ENCODE measurements at places on chromosomes 7 and 10.

- DNase-seq: no peak
These were observed 533.4 kb upstream of the SEMA3D start for GRCh38 chr7:85719981-85720953.

DNA sequence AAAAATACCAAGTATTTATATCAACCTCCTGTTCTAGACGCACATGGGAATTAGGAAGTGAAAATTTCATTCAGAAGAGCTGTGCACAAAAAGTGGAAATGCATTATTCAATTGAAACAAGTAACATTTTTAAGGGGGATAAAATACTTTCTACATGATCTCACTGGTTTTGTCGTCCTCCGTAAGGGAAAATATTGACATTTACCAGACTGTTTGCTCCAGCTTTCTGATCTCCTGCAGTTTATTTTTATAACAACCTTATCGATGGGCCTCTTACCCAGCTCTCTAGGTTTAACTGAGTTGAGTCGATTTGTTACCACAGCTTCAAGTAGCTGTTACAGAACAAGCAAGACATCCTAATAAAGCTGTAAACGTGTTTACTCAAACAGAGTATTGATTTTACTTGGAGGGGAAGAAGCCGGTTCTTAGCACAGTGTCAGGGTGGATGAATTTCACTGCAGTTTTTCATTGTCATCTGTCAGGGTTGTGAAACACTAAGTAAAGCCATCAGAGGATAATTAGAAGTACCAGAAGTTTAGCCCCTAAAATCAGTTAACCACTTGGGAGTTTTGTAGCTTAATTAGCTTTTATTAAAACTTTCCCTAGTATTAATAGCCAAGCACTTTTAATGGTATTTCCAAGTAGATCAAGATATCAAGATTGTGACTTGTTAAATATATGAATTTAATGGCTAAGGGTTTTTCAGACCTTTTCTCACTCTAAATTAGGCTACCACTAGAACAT, 142.6 kb upstream of the KAT6B start:
- DNase-seq: no peak

DNA sequence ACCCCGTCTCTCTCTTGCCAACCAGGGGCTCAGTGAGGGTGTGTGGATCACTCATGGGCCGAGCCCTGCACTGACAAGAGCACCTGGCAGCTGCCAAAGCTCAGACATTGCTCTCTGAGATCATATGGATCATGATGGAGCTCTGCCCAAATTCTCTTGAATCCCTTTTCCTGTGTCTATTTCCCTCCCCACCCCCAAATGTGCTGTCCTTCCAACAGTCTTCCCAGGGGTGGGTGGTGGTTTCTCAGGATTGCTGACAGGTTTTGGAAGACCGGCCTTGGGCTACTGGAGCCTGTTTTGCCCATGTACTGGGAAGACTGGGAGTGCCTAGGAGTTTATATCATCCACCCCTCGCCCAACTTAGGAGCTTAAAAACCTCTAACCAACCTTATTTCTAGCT, 10.5 kb downstream of the ARHGAP22 start:
- no peak for DNase-seq

GRCh38 chr10:14056610-14057332, 274.0 kb downstream of the FRMD4A start:
- no peak for DNase-seq

- DNase-seq: no peak
These were observed 112.3 kb downstream of the CACNA2D1 start for GRCh38 chr7:82331234-82331633.

GRCh38 chr7:158053183-158053915, 534.3 kb downstream of the PTPRN2 start:
- no peak for DNase-seq

DNA sequence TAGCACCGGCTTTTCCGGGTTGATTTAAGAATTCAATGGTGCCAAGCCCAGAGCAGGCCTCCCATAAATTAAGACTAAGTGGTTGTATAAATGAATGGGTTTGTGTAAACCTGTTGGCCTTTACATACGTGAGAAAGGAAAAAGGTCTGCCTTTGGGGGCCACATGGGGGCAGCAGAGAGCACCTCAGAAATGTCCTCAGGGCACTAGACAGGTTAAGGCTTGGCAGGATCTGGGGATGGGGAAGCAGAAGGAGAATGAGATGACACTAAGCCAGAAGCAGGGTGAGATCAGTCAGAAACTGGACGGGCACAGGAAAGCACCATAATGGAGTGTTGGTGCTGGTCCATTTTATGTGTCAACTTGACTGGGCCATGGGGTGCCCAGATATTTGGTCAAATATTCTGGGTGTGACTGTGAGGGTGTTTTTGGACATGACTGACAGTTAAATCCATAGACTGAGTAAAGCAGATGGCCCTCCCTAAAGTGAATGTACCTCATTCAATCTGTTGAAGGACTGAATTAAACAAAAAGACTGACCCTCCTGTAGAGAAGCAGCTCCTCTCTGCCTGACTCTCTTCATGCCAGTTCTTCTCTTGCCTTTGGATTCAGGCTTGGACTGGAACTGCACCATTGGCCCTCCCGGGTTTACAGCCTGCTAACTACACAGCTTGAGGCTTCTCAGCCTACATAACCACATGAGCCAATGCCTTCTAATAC, 58.9 kb downstream of the FRMPD2 start:
- peak; percentile 10 for DNase-seq

DNA sequence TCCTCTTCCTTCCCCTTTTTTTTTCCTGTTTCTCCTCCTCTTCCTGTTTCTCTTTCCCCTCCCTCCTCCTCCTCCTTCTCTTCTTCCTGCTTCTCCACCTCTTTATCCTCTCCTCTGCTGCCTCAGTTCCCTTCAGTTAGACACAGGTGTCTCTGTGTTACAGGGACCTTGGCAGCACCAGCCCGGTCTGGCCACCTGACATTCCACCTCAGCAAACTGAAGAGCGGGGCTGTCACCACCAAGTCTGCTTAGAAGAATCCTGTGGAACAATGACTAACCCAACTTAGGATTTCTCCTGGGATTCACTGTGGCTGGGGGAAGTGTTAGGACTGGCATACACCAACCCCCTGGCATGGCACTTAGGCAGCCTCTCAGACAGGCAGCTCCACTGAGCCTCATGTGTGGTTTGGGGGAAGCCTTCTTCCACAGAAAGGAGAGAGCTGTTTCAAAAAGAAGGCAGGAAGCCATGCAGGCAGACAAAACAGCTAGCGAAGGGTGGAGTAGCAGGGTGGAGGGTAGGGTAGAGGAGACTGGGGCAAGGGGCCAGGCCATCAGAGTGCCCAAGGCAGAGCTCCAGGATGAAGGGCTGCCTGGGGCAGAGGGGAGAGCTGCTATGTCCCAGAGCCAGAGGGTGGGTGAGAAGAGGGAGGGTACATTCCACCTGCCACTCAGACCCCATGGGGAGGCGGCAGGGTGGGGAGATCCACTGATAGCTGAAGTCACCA, 13.2 kb upstream of the GDF10 start:
- DNase-seq: no peak

DNA sequence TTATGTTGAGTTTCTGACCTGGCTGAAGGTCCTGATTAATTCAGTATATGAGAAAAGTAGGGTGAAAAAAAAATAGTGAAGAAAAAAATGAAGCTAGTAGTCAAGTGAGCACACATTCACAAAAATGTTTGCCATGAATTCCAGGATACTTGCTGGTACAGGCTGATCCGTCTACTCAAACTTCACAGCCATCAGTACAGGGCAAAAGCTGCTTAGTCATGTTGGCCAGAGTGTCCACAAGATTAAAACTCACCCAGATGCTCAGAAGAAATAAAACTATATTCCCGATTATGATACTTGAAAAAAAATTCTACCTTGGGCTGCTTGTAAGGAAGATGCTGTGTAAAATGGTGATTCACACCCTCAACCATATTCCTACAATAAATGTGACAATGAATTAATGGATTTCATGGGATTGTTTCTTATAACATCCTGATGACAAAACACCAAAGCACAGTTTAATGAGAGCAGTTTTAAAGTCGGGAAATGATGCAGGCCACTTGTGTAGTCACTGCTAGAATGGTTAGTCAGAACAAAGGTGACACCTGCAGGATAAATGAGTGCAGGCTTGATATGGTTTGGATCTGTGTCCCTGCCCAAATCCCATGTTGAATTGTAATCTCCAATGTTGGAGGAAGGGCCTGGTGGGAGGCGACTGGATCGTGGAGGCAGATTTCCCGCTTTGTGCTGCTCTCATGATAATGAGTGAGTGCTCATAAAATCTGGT, 49.2 kb upstream of the ANKRD1 start:
- DNase-seq: no peak

GRCh38 chr10:15606377-15606776, 113.3 kb downstream of the ITGA8 start:
- no peak for DNase-seq

- no peak for DNase-seq
These were observed 379.2 kb upstream of the NFE2L3 start for GRCh38 chr7:25772802-25773201.

DNA sequence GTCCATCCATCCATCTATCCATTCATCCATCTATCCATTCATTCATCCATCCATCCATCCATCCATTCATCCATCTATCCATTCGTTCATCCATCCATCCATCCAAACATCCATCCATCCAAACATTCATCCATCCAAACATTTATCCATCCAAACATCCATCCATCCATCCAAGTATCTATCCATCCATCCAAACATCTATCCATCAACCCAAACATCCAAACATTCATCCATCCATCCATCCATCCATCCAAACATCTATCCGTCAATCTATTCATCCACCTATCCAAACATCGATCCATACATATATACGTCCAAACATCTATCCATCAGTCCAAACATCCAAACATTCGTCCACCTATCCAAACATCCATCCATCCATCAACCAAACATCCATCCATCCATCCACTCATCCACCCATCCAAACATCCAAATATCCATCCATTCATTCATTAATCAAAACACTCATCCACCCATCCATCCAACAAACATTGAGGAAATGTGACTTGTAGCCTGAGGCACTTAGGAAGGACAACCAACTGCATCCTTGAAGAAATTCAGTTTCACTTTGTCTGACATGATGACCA, 28.8 kb upstream of the MYH16 start:
- DNase-seq: no peak

GRCh38 chr10:126455766-126456405, 67.6 kb upstream of the ADAM12 start:
- DNase-seq: no peak

- no peak for DNase-seq
These were observed 304.5 kb upstream of the LRRN3 start for GRCh38 chr7:110786328-110786965.

GRCh38 chr10:48289501-48290238, 15.2 kb upstream of the FRMPD2 start:
- DNase-seq: peak; percentile 40
